ENCODE measurements at places on chromosomes 5 and 9.
A peak's percentile ranks its signal among the peaks of the same experiment; 100 is the strongest.

- no peak for DNase-seq
Observed at GRCh38 chr5:17277907-17278306, 60.5 kb downstream of the BASP1 start.

DNA sequence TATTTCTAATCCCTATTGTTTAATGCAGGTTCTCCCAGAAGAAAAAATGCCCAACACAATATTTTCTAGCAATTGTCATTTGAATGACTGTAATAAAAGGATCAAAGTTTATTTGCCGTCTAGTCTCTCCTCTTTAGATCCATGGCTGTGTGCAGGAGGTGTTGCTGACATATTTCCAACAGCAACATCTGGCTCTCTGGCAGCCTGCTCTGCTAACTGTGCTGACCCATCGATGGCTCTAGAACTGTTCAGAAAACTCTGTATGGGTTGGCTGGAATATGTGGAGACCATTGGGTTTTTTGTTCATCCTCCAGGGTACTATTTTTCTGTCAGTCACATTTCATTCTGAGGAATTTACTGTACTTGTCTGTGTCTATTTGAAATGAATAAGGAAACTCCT is 202.0 kb upstream of the SLC27A6 start:
- no peak for DNase-seq

GRCh38 chr5:12230659-12231058 is 326.4 kb upstream of the CTNND2 start:
- DNase-seq, result no peak

DNA sequence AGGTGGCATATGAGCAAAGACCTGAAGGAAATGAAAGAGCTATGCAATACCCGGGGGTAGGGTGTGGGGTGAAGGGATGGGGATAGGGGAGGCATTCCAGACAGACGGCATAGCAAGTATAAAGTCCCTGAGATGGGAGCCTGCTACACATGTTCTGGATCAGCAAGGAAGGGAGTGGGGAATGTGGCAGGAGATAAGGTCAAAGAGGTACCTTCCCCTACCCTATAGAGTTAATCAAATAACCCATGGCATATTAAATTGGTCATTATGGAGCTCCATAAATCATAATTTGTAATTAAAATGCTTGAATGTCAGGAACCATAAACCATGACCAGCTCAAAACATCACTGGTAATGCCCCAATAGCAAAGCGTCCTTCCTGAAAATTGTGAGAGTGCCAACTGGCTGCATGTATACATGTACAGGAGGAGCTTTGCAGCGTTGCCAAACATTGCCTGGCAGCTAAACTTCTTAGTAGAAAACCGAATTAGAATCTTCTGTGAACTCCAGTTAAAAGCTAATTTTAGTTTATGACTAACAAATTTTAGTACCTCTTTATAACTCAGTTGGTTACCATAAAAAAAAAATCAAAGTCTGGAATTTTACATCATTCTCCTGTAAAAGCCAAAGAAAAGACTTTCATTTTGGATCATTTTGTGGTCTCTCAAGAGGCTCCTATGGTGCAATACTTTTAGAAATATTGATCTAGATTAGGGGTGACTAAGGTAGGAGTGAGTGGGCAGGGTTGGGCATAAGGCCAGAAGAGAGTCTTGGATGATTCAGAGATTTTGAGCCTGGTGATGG is 4.7 kb downstream of the DNAI1 start:
- peak; percentile 74 for DNase-seq

- DNase-seq, result no peak
Observed at GRCh38 chr5:4674166-4674565, 466.0 kb upstream of the ADAMTS16 start.

DNA sequence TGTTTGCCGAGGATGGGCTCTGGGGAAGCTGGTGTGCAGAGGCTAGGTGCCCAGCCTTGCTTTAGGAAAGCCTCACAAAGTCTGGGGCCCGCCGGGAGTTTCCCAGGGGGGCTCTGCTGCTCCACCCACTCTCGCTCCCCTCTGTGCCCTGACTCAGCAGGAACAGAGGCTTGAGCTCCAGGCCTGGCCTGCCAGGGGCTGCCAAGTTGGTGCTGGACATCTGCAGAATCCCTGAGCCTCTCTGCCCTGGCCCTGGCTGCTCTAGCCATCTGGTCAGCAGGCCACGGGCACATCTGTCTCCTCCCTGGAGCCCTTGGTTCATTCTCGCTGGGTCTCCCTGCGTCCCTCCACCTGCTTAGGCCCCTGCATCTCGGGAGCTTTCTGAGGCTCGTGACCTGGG is 647 bp upstream of the ADAMTSL2 start:
- no peak for DNase-seq

DNA sequence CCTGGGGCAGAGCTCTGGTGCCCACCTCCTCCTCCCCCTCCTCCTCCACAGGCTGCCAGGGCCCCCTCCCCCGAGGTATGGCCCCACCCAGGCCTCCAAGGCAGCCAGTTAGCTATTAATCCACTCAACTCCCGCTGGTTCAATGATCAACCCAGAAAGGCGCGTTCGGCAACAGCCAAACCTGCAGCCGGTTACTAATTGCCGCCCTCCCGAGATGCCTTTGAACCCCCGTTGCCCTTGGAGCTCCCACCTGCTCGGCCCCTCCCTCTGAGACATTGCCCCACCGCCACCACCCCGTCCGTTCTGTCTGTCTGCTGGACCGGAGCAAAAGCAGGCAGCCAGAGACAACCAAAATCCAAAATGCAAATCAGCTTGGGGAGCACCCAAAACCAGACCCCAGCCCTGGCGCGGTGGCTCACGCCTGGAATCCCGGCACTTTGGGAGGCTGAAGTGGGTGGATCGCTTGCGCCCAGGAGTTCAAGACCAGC is 25.8 kb downstream of the NOTCH1 start:
- DNase-seq, result no peak

DNA sequence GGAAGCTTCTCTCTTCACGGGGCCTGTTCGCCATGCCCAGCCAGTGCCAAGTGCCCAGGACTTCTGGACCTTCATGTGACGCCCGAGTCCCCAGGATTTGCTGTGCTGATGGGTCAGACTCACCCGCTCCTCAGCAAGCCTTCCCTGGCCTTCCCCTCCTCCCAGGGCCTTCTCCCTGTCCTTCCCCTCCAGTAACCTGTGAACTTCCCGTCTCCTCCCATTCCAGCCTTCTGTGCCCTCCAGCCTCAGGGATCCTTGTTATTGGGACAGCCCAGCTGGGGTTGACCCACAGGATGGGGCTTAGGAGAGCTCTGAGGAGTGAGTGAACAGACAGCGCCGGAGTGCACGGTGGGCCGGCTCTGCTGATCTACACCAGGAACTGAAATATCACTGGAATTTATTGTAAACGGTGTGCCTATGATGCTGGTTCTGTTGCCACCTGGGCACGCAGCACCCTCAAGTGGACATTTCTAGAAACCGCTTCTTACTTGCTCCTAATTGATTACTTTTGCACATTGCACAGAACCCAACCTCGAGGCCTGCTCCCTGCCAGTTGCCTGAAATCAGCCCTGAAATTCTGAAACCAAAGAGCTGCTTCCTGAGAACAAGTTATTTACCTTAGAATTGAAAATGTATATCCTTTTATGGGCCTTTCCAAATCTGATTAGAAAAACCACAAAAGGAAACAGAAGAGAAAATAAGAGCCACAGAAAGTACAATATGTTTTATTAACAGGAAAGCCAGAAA is 1.5 kb downstream of the SPAAR start:
- DNase-seq, result peak; percentile 42

DNA sequence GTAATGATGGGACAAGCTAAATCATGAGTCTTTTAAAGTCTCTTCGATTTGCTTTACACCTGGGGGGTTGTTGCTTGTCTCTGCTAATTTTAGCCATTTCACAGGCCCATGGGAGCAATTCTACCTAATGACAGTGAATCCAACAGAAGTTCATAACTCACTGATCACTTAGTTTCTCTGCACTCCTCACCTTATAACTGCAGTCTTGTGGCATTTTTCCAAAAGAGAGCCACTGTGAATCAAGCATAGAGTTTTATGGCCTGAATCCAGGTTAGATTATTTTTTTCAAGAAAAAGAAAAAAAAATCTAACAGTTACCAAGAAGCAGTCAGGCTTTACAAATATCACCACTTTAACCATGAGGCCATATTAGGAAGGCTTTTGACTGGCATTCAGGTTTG is 1.5 kb upstream of the IL7R start:
- DNase-seq, result no peak

DNA sequence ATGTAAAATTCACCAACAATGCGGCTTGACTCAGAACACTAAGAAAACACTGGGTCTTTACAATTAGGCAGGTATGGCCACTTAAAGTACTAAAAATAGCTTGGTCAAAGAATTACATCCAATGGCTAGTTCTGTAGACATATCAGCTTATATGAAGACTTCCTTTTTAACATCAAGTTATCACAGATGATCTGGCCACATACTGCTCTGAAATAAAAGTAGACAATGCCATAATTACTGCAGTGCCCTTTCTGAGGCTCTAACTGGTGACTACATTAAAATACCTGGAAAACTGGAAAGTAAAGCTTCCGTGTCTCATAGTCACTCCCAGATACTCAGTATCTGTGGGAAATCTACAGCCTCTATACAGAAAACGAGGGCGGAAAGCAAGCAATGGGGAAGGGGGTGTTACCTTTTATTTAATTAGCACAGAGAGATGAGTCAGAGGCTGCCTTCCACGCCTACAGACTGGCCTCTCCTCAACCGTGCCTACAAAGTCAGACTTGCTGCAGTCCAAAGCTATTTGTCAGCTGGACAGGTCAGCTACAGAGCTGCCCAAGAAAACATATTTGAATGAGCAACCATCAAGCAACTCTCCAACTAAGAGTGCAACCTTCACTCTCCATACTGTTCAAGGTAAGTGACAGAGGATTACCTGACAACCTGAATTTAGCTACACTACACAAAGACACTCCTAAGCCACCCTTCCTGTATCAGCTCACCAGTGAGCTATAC is 8.7 kb downstream of the SERINC5 start:
- DNase-seq, result peak; percentile 95

DNA sequence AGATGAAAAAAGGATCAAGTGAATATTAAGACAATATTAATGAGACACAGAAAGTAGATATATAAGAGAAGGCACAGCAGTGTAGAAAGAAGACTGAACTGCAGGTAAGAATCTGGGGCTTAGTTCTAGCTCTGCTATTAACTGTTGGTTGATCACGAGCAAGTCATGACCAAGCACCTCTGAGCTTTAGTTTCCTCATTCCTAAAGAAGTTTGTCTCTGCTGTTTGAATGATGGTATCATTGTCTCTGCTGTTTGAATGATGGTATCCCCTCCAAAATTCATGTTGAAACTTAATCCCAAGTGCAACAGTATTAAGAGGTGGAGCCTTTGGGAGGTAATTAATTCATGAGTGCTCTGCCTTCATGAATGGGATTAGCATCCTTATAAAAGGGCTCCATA is 2.5 kb upstream of the NME5 start:
- DNase-seq, result no peak

DNA sequence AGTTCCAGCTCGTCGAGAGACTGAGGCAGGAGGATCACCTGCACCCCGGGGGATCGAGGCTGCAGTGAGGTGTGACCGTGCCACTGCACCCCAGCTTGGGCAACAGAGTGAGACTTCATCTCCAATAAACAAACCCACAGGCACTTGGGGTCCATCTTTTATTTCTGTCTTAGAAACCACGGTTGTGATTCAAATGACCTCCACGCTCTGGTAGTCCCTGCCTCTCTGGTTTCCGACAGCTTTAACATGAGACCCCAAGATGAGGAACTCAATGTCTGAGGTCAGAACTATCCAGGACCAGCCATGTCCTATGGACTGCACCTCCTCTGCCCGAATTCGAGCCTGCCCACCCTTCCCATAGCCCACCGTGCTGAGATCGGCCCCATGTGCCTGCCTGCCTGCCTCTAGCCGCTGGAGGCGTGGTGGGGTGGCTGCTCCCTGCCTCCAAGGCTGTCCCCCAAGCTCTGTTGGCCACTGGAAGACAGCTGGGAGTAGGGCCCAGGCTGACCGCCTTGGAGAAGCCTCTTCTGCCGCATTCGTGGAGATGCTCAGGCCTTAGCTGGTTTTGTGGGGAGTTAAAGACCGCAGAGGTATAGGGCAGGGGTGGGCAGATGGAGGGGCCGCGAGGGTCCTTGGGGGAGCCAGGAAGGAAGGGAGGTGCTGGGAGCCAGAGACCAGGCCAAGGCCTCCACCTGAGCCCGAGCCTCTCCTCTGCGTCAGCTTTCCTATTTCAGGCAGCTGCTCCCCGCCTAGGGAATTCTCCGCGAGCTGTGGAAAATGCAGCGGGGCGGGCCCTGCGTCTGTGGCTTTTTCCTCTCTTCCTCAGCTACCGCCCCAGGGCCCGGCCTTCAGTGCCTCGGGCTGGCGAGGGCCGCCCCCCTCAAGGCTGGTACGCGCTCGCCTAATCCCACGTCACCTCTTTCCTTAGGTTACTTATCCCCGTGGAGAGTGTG is 6.9 kb upstream of the WDR5 start:
- DNase-seq, result no peak

- no peak for DNase-seq
Observed at GRCh38 chr5:111514087-111514486, 1.8 kb upstream of the STARD4 start.

DNA sequence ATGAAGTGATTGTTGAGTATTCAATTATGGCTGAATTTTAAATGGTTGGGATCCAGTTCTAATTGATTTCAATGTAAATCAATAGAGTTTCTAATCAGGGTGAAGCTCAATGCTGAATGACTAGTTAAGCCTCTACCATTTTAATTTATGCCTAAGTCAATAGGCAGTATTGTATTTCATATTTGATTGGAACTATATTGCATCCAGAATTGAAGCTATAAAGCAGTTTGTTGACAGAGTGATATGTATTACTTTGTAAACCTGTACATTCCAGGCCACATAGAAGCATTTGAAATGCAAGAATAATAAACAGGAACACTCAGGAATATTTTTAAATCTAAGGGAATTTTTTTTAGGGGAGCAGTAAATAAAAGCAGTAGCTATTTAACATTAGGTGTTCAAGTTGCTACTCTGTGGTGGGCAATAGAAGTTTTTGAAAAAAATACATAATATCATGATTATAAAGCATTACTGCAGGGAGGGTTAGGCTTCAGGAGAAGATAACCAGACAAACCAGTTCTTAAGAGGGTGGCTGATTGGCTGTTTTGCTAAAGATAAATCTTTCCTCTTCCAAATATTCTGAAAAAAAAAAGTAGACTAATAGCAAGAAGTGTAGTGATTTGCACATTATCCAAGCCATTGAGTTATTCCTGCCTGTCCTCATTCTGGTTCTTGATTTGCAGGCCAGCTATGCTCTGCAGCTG is 492.0 kb upstream of the MEF2C start:
- no peak for DNase-seq

GRCh38 chr5:154112255-154112654 is 73.5 kb downstream of the MFAP3 start:
- DNase-seq, result no peak

DNA sequence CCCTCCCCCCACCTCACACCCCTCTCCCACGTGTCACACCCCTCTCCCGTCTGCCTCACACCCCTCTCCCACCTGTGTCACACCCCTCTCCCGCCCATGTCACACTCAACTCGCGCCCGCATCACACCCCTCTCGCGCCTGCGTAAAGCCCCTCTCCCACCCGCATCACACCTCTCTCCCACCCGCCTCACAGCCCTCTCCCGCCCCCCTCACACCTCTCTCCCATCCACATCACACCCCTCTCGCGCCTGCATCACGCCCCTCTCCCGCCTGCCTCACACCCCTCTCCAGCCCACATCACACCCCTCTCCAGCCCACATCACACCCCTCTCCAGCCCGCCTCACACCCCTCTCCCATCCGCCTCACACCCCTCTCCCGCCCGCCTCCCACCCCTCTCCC is 173.5 kb upstream of the FOXD4L5 start:
- DNase-seq, result no peak

- DNase-seq, result no peak
Observed at GRCh38 chr9:129665814-129666520, 520 bp downstream of the PRRX2 start.

- DNase-seq, result no peak
Observed at GRCh38 chr9:110842986-110843385, 174.4 kb downstream of the MUSK start.

GRCh38 chr9:126635661-126636439 is 22.1 kb downstream of the LMX1B start:
- no peak for DNase-seq
